ENCODE measurements at places on chromosomes 16 and 17.

GRCh38 chr17:76120658-76121008 is 17.0 kb upstream of the EXOC7 start:
- DNase-seq: no peak

DNA sequence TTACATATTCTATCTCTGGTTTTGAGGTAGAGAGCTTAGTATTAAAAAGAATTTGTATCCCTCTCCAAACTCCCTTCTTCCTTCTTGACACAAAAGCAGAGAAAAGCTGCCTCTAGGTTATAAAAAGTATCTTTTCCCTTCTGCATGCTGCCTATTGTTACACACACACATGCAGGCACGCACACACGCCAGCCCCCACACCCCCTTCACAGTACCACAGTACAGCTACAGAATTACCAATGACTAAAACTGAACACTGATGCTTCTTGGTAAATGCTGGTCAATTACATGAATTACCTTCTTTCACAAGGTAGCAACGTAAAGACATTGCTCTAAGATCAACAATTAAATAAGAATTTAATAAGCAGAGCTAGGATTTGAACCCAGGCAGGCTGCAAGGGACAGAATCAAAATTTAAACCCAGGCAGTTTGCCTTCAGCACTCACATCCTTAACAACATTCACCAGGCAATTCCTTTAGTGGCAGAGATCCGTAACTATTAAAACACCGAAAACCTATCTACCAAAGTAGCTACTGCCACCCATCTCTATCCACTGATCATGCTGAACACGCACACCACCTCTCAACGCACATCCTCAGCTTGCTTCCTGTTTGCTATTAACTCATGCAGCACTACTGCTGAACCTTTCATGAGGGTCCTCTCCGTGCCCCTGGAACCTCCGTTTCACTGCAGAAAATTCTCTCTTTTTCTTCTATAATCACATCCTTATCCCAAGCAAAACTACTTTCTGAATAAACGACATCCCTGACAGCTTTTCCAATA is 37.8 kb downstream of the YWHAE start:
- DNase-seq: no peak

- no peak for DNase-seq
These were observed 339.0 kb downstream of the TMEM114 start for GRCh38 chr16:8251298-8251697.

GRCh38 chr16:17225541-17225940 is 245.2 kb downstream of the XYLT1 start:
- DNase-seq: no peak

GRCh38 chr16:60151987-60152386 is 1417.9 kb upstream of the GOT2 start:
- DNase-seq: no peak

DNA sequence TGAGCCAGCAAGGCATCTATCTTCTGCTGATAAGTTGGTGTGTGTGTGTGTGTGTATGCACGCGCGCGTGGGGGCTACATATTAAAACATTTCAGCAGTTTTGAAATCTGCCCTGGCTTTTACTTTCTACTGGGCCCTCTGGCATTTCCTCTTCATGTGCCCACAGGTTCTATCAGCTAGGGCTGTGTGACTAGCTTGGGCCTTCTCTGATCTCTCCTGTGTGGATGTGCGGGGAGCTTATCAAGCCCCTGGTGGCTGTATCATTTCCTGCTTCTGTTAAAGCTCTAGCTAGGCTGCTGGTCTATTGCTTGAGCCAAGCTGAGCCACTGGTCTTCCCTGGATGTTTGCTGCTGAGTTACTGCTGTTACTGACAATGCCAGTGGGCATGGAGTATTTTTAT is 132.5 kb downstream of the AATF start:
- DNase-seq: no peak

DNA sequence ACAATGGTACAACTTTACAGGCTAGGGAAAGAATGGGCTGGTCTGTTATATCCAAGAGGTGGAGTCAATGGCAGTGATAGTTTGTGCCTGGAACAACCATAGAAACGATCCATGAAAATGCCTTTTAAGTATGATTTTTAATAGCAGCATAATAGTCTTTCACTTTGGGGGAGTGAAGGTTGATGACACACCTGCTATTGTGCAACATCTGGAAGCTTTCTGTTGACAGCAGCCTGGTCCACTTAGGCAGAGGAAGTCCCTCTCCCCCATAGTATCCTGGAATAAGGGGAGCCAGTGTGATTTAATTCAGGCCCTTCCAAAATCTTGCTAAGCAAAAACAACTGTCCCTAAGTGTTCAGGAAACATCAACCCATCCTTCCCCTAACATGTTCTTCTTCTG is 56.3 kb upstream of the HS3ST4 start:
- no peak for DNase-seq

- DNase-seq: no peak
These were observed 341 bp downstream of the SLC7A6OS start for GRCh38 chr16:68310437-68310773.

GRCh38 chr17:39197380-39198185 is at the start of gene CACNB1:
Gene CACNB1 (minus strand): TSS chr17:39197669. CDS start chr17:39197495, 174 bp downstream.
- peak; percentile 91 for DNase-seq

DNA sequence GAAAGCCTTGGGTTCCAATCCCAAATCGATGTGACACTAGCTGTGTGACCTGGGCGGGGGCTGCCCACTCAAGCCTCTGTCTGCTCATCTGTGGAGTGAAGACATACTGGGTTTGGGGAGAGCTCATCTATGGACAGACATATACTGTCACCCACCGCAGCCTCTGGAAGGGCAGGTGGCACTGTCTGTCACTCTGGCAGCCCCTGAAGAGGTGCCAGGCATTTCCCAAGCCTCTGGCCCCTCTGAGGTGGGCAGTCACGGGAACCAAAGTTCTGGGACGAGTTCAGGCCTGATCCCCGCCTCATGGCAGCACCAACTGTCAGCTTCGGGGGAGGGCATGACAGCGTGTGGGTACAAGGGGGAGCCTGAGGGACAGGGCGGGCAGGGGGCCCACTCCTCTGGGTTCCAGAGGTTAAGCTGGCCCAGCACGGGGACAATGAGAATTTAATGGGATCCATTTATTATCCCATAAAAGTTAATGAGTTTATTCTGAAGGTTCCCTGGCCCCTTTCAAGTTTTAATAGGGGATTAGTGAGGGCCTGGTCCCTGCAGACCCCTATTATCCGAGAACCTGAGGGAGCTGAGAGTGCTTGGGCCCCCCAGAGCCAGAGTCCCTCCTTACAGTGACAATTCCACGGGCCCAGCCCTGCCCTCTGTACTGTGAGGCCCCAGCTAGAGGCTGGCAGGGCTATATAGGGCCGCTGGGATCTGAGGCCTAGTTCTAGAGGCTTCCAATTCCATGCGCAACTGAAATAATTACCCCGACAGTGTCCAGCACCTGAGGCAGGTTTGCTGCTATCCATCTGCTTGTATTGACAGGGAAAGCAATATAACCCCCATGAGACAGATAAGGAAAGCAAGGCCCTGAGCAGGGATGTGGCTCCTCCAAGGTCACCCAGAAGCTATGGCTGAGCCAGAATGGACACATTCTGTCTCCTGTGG is 18.8 kb downstream of the SEZ6 start:
- DNase-seq: no peak

- DNase-seq: peak; percentile 84
These were observed 14.7 kb downstream of the C1QTNF1 start for GRCh38 chr17:79038545-79039135.

DNA sequence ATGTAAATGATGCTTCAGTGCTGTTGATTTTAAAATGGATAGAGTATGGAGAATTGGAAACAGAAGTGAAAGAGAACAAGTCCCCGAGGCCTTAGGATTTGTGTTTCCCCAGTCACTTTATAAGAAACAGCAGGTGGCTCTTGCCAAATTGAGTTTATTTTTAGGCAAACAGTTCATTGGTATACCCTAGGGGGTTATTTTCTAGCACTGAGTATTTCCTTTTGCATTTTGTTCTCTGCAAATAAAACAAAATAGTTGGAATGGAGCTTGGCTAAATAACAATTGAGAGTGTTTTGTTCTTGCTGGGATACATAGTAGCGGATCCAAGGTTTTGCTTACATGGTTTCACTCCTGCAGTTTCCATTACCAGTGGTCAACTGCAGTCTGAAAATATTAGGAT is 591.1 kb upstream of the C16orf82 start:
- no peak for DNase-seq

All from tibial artery (tissue), 4 donors.